ENCODE measurements at places on chromosomes 1 and 21.

- DNase-seq = no peak
Measured at GRCh38 chr1:193456811-193457280, 270.4 kb upstream of the B3GALT2 start.

- no peak for DNase-seq
Measured at GRCh38 chr21:26188422-26188821, 17.9 kb upstream of the APP start.

GRCh38 chr1:20830378-20830777, 43.3 kb upstream of the HP1BP3 start:
- no peak for DNase-seq

- no peak for DNase-seq
Measured at GRCh38 chr1:30603081-30603858, 120.1 kb downstream of the MATN1 start.

GRCh38 chr21:33924766-33925100, 9.1 kb upstream of the ATP5PO start:
- DNase-seq = no peak

DNA sequence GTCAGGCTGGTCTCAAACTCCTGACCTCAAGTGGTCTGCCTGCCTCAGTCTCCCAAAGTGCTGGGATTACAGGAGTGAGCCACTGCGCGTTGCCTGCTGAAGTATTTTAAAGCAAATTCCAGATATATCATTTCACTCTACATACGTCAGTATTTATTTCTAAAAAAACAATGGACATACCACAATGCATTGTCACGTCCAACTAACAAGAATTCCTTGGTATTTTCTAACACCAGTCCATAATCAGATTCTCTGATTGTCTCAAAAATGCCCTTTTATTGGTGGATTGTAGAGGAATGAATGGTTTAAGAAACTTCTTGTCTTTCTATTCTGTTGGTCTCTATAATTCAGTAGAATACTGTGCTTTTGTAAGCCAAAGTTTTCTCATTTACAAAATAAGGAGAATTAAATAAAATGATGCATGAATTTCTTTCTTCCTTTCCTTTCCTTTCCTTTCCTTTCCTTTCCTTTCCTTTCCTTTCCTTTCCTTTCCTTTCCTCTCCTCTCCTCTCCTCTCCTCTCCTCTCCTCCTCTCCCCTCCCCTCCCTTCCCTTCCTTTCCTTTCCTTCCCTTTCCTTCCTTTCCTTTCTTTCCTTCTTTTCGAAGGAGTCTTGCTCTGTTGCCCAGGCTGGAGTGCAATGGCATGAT, 55.8 kb downstream of the VPS13D start:
- DNase-seq = no peak

DNA sequence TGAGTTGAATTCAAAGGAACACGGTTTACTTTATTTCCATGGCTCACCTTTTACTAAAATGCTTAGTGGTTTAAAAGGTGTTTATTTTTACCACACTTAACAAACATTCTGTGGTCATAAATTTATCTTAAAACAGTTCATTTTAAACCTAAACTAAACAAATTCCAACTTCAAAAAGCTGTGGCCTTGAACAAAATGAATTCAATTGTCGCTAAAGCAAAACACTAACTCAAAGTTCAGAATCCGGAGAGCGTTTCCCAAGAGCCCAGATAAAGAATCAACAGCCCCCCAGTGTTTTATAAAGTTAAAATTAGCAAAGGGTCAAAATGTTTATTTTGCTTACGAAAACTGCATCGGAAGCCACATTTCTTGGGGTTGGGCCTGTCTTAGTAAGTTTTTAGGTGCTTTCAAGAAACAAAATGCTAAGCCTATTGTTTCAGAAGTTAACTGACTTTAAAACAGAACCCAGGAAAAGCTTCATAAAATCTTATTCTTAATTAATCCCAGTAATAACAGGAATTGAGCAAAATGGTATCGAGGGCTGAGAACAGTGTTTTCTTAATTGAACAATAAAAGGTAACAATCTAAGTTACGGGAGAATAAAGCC, 1.3 kb downstream of the PUM1 start:
- DNase-seq = no peak

DNA sequence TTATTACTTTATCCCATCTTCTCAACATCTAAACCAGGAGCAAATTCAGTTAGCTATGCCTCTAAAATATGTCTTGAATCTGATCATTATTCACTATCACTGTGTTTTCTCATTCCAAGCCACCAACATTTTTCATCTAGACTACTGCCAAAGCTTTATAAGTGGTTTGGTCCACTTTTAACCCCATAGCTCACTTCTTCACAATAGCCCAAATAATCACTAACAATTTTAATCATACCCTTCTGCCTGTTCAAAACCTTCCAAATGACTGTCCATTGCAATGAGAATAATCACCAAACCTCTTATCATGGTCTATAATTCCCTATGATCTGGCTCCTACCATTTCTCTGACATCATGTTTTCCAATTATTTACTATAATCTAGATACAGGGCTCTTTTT, 149.8 kb upstream of the ZNHIT6 start:
- no peak for DNase-seq

DNA sequence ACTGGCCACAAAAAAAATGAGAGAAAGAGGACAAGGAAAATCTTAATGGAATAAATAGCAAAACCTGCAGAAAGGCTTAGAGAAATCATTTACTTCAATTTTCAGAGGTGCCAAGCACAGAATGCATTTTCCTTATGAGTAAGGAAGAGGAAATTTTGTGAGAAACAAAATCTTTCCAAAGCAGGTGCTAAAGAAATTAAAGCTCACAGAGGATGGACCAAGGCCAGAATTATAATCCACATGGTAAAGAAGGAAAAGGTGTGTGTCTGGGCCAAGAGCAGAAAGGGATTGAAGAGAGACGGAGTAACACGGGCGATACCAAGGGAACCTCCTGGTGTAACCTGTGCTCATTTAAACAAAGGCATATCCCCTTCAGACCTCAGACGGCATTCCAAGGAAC, 340.0 kb upstream of the NFIA start:
- DNase-seq = no peak

DNA sequence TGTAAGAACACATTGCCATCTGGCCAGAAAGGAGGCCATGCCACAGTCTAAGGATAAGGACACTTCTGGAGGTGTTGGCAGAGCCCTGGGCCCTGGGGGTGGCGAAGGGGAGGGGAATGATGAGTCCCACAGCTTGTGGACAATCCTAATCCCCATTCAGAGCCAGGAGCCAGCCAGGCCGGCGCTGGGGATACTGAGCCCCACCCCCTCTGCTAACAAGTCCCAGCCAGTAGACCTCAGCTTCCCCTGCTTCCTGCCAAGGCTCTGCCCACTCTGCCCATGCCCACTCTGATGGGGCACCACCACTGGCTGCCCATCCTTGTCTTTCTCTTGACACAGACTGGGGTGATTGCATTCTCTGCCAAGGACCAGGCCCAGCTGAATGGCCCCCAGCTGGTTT, 71.9 kb downstream of the NAV1 start:
- DNase-seq = no peak

GRCh38 chr1:13759072-13759471, 59.1 kb downstream of the PRDM2 start:
- no peak for DNase-seq

- DNase-seq = no peak
Measured at GRCh38 chr1:243236604-243237252, 18.4 kb downstream of the CEP170 start.

DNA sequence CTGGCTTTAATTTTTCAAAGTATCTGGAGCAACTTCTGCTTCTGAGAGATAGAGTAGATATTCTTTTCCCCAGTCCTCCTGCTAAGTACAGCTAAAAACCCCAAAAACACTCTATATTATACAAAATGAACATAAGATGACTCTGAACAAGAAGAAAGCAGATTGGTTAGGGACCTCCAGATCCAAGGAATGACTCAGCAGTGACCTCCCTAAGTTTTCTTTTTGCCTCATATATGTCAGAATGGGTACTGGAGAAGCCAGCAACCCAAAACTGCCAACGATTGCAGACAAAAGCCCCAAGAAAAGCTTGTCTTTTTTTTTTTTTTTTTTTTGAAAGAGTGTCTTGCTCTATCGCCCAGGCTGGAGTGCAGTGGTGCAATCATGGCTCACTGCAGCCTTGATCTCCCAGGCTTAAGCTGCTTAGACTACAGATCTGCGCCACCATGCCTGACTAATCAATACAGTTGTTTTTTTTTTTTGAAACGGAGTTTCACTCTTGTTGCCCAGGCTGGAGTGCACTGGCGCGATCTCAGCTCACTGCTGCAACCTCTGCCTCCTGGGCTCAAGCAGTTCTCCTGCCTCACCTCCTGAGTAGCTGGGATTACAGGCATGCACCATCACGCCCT, 22.7 kb downstream of the NDUFS5 start:
- no peak for DNase-seq
